Mesothelial cell of epicardium (in vitro differentiated cells): ENCODE measurements at places on chromosomes 11 and 22.

GRCh38 chr11:130476922-130477491 is 28.6 kb downstream of the ADAMTS15 start:
- DNase-seq, result no peak

GRCh38 chr11:13210424-13210823 is 67.2 kb upstream of the BMAL1 start:
- no peak for DNase-seq

DNA sequence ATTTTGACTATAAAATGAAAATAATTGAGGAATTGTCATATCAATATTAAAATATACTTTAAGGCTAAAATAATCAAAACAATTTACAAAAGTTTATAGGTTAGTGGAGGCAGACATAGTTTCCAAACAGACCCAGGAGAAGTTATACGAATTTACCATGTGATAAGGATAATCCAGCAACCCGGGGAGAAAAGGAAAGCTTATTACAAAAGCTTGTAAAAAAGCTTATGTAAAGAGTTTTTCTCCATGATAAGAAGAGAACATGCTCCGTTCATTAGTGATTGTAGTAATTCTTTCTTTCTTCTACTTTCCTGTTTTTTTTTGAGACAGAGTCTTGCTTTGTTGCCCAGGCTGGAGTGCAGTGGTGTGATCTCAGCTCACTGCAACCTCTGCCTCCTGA is 79.0 kb downstream of the ATXN10 start:
- DNase-seq, result no peak

- no peak for DNase-seq
Measured at GRCh38 chr11:3949125-3949524, 93.7 kb downstream of the STIM1 start.

DNA sequence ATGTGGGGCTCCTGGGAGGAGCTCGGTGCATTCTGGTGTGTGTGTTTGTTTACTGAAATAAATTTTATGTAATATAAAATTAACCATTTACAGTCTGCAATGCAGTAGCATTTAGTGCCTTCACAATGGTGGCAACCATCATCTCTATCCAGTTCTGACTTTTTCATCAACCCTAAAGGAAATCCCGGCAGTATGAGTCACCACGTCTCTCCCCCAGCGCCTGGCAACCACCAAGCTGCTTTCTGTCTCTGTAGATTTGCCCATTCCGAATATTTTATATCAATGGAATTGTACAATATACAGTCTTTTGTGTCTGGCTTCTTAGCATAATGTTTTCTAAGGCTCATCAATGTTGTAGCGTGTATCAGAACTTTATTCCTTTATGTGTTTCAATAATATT is 300.5 kb downstream of the MIAT start:
- DNase-seq, result no peak

DNA sequence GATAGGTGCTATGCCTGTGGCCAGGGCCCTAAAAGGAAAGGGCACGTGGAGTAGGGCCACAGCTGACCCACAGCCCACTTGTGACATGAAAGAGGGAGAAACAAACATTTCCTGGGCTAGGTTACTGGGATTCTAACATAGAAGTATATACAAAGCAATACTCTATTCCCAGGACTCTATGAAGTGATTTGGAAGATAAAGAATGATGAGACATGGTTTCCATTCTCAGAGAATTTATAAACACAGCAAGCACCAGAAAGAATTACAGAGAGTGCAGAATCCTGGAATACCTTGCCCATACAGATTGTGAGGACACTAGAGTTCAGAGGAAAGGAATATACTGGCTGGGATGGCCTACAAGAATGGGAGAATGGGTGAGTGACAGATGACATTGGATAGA is 86.4 kb downstream of the KIRREL3 start:
- no peak for DNase-seq
